Progenitor cell of endocrine pancreas (in vitro differentiated cells): ENCODE measurements at places on chromosomes 3 and 15. TPM values are rescaled to one million over a fixed set of nuclear protein-coding genes. Genes with fewer than 3 reads are reported as not detected.

The TAGLN3 gene
- 7.4 and 9.0 TPM in 2 replicates for total RNA-seq

The CD276 gene
- 198 and 207 TPM in 2 replicates for total RNA-seq

The GOLGA8R gene
- 0.31 and 0.55 TPM in 2 replicates for total RNA-seq

The GOLGA8T gene
- not detected in 2 replicates for total RNA-seq

The SIN3A gene
- 91.8 and 96.4 TPM in 2 replicates for total RNA-seq

The SLITRK3 gene
- not detected in 2 replicates for total RNA-seq

The GUCA1C gene
- total RNA-seq = not detected in 2 replicates

The CCDC13 gene
- total RNA-seq = 2.3 and 2.5 TPM in 2 replicates

The AQR gene
- 43.3 and 44.9 TPM in 2 replicates for total RNA-seq

The GOLGA6L7 gene
- not detected in 2 replicates for total RNA-seq

The FBXO40 gene
- total RNA-seq = not detected in 2 replicates

The GPR15 gene
- not detected in 2 replicates for total RNA-seq

The CYB561D2 gene
- total RNA-seq = 18.7 and 19.2 TPM in 2 replicates

DNA sequence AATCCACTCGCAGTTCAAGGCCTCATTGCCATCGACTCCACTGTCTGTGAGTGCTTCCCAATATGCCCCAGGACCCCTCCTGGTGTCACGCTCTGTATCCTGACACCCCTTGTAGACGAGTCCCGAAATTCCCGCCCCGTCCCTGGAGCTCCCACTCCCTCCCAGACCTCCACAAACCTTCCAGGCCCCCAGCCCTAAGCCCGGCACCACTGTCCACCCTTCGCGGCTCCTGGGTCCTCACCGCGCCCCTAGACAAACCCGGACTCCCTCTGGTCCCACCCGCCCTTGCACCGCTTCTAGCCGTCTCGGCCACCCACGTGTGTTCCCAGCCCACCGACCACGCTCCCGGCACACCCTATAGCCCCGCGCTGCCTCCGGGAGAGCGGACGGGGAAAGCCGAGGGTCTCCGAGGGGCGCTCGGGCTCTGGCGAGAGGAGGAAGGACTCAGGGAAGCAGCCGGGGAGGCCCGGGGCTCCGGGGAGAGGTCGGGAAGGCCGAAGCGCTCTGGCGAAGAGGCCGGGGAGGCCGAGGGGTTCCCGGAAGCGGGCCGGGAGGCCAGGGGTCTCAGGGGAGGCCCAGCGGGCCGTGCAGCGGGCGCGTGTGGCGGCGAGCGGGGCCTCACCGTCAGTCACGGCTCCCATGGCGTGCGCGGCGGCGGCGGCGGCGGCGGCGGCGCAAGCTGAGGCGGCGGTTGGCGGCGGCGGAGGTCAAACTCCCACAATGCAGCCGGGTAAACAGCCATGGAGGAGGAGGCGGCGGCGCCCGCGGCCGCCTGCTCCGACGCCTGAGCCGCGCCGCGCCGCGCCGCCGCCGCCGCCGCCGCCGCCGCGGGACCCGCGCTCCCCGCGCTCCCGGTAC is at the start of the genes ATXN7 and THOC7:
Gene ATXN7 (plus strand): TSS at position 718 of the 858 bp plus-strand sequence. CDS start 48,732 bp downstream, outside the sequence.
Gene THOC7 (minus strand): TSS at position 656 of the 858 bp plus-strand sequence. CDS start 15 bp downstream, at position 641.
- peaks cover 32% of the 10 kb centered on the region for H3K4me1 ChIP-seq
- H3K27me3 ChIP-seq = no peaks in the 10 kb centered on the region
- peak within 1 kb of the TSS; percentile 98 for H3K27ac ChIP-seq
- H3K4me3 ChIP-seq = peak within 1 kb of the TSS; percentile 94

DNA sequence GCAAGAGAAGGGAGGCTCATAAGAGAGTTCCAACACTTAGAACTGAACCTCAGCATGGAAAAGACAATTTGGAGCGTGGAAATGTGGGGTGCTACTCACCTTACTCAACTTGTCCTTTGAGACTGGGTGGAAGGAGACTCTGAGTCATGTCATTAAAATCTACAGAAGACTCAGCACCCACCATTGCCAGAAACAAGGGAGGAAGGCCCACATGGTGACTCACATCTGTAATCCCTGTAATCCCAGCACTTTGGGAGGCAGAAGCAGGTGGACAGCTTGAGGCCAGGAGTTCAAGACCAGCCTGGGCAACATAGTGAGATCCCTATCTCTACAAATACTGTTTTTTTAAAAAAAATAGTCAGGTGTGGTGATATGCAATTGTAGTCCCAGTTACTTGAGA is 161.9 kb upstream of the UBE3A start:
- no peaks in the 10 kb centered on the region for H3K27me3 ChIP-seq
- H3K4me1 ChIP-seq = no peaks in the 10 kb centered on the region
- H3K4me3 ChIP-seq = no peak overlapping the region

DNA sequence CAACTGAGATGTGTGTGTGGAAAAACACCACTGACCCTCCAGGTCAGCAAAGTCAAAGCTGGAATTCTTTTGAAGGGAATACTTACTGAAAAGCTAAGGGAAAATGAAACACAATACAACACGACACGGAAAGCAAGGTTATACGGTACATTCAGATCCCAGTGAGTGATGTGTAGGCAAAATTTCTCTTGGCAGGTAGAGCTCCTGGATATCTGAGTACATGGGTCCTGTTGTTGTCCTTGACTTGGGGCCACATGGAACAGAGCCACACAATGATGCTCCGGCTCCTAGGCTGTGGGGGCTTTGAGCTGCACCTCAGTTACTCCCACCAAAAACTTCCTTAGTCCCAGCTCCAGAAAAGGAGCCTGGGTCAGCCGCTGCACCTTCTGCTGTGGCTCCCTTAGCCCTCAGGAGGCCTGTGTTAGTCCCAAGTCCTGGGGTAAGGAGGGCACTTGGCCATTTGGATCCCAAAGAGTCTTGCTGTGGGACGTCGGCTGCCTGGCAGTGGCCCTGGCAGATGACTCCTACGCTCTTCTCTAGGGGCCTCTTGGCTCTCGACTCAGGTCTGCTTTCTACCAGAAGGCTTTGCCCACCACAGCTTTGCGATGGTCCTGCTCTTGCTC is 95.6 kb downstream of the ADCY5 start:
- DNase-seq = no peak
- H3K36me3 ChIP-seq = peaks cover 8% of the 10 kb centered on the region
- H3K4me1 ChIP-seq = peaks cover 1% of the 10 kb centered on the region
- H3K27ac ChIP-seq = no peak overlapping the region
- H3K27me3 ChIP-seq = peaks cover 7% of the 10 kb centered on the region
- no peak overlapping the region for H3K4me3 ChIP-seq

- H3K4me1 ChIP-seq = no peaks in the 10 kb centered on the region
- no peak overlapping the region for H3K27ac ChIP-seq
- no peaks in the 10 kb centered on the region for H3K27me3 ChIP-seq
- H3K36me3 ChIP-seq = peaks cover 6% of the 10 kb centered on the region
- no peak overlapping the region for H3K4me3 ChIP-seq
- no peak for DNase-seq
Observed at GRCh38 chr3:15453501-15453900, 26.1 kb downstream of the EAF1 start.

DNA sequence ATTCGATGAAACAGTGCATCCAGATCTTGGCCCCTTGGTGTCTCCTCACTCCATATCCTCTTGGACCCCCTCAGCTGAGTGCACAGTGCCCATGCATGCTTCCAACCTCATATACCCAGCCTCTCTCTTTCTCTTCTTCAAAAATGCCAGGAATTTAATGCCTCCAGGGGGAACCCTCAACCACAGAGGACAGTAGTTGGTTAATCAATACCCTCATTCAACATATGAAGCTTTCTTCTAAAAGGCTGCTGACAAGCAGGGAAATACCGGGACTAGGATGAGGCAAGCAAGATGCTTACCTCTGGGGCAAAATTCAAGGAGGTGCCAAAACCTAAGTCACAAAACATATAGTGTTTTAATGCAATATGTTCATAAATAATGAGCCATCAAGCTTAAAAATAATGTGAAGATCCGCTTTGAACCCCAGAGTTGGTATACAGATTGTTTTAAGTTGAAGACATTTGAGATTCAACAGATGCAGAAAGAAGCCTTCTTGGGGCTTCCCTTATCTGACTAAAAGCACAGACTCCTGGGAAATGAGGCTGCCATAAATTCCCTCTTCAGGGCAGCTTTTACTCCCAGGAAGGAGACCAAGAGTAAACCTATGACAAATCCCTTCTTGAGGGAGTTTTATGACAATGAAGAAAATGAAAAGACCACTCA is 48.2 kb upstream of the FHIT start:
- no peak for DNase-seq
- H3K4me1 ChIP-seq = no peaks in the 10 kb centered on the region
- H3K27me3 ChIP-seq = no peaks in the 10 kb centered on the region
- no peak overlapping the region for H3K27ac ChIP-seq
- H3K36me3 ChIP-seq = no peaks in the 10 kb centered on the region

- no peak overlapping the region for H3K4me3 ChIP-seq
- H3K27ac ChIP-seq = peak overlapping the region; percentile 90
- peaks cover 45% of the 10 kb centered on the region for H3K4me1 ChIP-seq
- no peaks in the 10 kb centered on the region for H3K27me3 ChIP-seq
Observed at GRCh38 chr3:58051196-58051595, 43.0 kb downstream of the FLNB start.

- peaks cover 14% of the 10 kb centered on the region for H3K36me3 ChIP-seq
- DNase-seq = no peak
- peak overlapping the region; percentile 52 for H3K27ac ChIP-seq
- H3K4me1 ChIP-seq = no peaks in the 10 kb centered on the region
- H3K4me3 ChIP-seq = no peak overlapping the region
- H3K27me3 ChIP-seq = peaks cover 10% of the 10 kb centered on the region
Observed at GRCh38 chr3:38118421-38119247, 18.3 kb downstream of the ACAA1 start.

DNA sequence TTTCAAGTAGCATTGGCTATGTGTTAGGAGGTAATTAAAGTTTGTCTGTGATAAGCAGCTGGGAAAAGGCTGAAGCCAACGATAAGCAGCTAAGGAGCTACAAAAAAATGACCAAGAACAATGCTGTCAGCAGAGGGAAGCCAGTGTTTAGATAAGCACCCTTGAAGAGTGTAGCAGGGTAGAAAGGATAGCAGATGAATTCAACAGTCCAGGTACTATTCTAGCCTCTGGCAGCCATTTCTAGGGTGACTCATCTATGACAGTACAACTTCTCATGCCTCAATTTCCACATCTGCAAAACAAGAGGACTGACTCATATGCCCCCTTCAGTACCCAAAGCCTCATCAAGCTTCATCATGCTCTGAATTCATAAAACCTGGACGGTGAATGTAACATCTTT is 617.6 kb upstream of the UBE2E2 start:
- no peak overlapping the region for H3K4me3 ChIP-seq
- H3K27ac ChIP-seq = no peak overlapping the region
- H3K36me3 ChIP-seq = no peaks in the 10 kb centered on the region
- peaks cover 9% of the 10 kb centered on the region for H3K4me1 ChIP-seq
- H3K27me3 ChIP-seq = peaks cover 16% of the 10 kb centered on the region

- H3K36me3 ChIP-seq = no peaks in the 10 kb centered on the region
- no peaks in the 10 kb centered on the region for H3K27me3 ChIP-seq
- H3K4me1 ChIP-seq = no peaks in the 10 kb centered on the region
- no peak for DNase-seq
Observed at GRCh38 chr3:160081958-160082533, 93.4 kb downstream of the IL12A start.

DNA sequence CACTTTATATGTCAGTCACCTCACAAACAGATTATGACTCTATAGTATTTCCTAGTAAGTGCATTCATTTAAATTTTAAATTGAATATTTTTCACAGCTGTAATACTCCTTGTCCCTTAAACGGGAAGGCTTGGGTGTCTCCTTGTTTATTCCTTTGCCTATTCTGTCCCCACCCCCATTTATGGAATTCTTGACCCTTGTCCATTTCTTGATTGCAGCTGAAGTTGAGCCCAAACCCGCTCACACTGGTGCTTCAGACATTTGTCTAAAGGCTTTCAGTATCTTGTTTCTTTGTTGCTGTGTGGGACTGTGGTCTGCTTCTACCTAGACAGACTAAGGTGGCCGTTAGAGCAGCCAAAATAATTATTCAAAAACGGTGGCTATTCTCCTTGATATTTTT is 449.7 kb downstream of the FOXP1 start:
- no peaks in the 10 kb centered on the region for H3K27me3 ChIP-seq
- H3K36me3 ChIP-seq = no peaks in the 10 kb centered on the region
- no peak overlapping the region for H3K4me3 ChIP-seq
- H3K27ac ChIP-seq = peak overlapping the region; percentile 94
- peaks cover 79% of the 10 kb centered on the region for H3K4me1 ChIP-seq
- no peak for DNase-seq

- peaks cover 8% of the 10 kb centered on the region for H3K4me1 ChIP-seq
- peaks cover 4% of the 10 kb centered on the region for H3K27me3 ChIP-seq
- peaks cover 2% of the 10 kb centered on the region for H3K36me3 ChIP-seq
Observed at GRCh38 chr15:28913171-28913765, 27.5 kb downstream of the APBA2 start.

- H3K27ac ChIP-seq = peak overlapping the region; percentile 79
- no peak overlapping the region for H3K4me3 ChIP-seq
- no peaks in the 10 kb centered on the region for H3K36me3 ChIP-seq
- H3K27me3 ChIP-seq = peaks cover 34% of the 10 kb centered on the region
- DNase-seq = no peak
Observed at GRCh38 chr3:50150863-50151686, 4.0 kb upstream of the SEMA3F start.

GRCh38 chr15:31178705-31179104 is 77.2 kb upstream of the TRPM1 start:
- no peak overlapping the region for H3K4me3 ChIP-seq
- no peaks in the 10 kb centered on the region for H3K36me3 ChIP-seq
- no peak for DNase-seq

DNA sequence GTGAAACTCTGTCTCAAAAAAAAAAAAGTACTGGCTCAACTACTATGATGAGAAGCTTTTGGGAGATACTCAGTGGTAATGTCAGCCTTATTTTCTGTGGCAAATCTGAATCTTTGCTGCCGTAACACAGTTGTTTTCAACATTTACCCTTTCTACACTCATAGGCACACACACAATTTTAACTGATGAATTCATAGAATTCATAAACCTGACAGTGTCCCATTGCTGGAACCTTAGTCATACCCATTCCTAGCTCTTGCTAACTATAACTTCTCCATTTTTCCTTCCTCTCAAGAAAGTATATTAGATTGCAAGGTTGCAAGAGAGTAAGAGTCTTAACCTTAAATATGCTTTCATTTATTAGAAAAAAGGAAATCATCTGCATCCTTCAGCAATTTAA is 496.6 kb downstream of the FHIT start:
- no peak overlapping the region for H3K4me3 ChIP-seq
- no peaks in the 10 kb centered on the region for H3K27me3 ChIP-seq
- H3K36me3 ChIP-seq = peaks cover 6% of the 10 kb centered on the region
- no peak overlapping the region for H3K27ac ChIP-seq

- H3K4me1 ChIP-seq = no peaks in the 10 kb centered on the region
- no peak overlapping the region for H3K4me3 ChIP-seq
- DNase-seq = no peak
- H3K36me3 ChIP-seq = peaks cover 3% of the 10 kb centered on the region
- no peaks in the 10 kb centered on the region for H3K27me3 ChIP-seq
- no peak overlapping the region for H3K27ac ChIP-seq
Observed at GRCh38 chr3:100416863-100417262, 15.5 kb downstream of the LNP1 start.

- H3K4me1 ChIP-seq = peaks cover 9% of the 10 kb centered on the region
- H3K36me3 ChIP-seq = peaks cover 5% of the 10 kb centered on the region
- DNase-seq = no peak
- no peak overlapping the region for H3K4me3 ChIP-seq
- no peak overlapping the region for H3K27ac ChIP-seq
Observed at GRCh38 chr15:83496766-83497165, 49.6 kb downstream of the SH3GL3 start.

- no peaks in the 10 kb centered on the region for H3K27me3 ChIP-seq
- no peak for DNase-seq
- peaks cover 2% of the 10 kb centered on the region for H3K36me3 ChIP-seq
- peak overlapping the region; percentile 99 for H3K27ac ChIP-seq
- H3K4me1 ChIP-seq = peaks cover 28% of the 10 kb centered on the region
Observed at GRCh38 chr3:136197159-136197793, 1.1 kb upstream of the MSL2 start.

GRCh38 chr15:65845826-65846519 is 23.3 kb upstream of the RAB11A start:
- no peak for DNase-seq
- H3K4me3 ChIP-seq = no peak overlapping the region
- no peak overlapping the region for H3K27ac ChIP-seq
- H3K27me3 ChIP-seq = no peaks in the 10 kb centered on the region
- H3K4me1 ChIP-seq = peaks cover 10% of the 10 kb centered on the region

- no peak overlapping the region for H3K4me3 ChIP-seq
- peaks cover 8% of the 10 kb centered on the region for H3K27me3 ChIP-seq
- H3K4me1 ChIP-seq = no peaks in the 10 kb centered on the region
- no peak overlapping the region for H3K27ac ChIP-seq
Observed at GRCh38 chr3:53949541-53949940, 57.9 kb upstream of the SELENOK start.
